T-helper 2 cell (primary cell): ENCODE measurements at places on chromosomes 12 and 14.

DNA sequence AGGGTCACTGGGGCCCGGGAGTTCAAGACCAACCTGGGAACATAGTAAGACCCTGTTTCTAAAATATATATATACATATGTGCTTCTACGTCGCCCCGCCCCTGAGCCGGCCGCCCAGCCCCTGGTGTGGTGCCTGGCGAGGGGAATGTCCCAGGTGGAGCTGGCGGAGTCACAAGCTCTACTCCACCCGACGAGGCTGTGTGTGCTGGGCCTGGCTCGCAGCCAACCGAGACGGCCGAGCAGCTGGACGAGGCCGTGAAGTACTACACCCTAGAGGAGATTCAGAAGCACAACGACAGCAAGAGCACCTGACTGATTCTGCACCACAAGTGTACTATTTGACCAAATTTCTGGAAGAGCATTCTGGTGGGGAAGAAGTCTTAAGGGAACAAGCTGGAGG, 22.1 kb upstream of the ITPK1 start:
- no peak for DNase-seq

DNA sequence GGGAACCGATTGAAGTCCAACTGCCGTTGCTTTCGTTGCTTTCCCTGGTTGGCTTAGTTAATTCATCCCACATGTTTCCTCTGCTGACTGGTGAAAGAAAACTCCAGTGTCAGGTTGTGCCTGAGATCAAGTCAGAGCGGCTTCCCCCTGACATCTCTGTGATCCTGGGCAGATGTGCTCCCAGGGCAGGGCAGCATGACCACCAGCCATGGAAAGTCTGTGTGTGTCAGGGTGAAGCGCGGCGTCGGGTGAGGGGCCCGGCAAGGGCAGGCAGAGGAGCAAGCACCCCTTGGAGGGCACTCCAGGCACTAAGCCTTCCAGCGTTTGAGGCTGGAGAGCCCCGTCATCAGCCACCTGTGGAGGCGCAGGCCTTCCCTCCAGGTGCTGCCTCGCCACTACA, 54.5 kb upstream of the IGF1 start:
- no peak for DNase-seq

DNA sequence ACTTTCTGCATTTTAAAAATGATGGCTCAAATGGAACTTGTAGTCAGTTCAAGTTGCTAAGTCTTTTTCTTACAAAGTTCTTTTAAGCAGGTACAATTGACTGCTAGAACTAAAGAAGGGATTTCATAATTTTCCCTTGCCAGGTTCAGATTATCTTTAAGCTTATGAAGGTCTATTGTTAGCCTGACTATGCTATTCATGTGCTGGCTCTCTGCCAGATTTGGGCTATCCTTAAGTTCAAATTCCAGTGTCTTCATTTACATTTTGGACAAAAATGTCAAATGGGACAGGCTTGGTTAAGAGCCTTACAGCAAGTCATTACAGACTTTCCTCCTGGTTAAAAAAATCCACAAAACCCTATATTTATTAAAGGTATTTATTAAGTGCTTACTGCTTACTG, 42.3 kb downstream of the INSM2 start:
- no peak for DNase-seq

GRCh38 chr14:90496379-90496778, 99.5 kb downstream of the CALM1 start:
- no peak for DNase-seq

DNA sequence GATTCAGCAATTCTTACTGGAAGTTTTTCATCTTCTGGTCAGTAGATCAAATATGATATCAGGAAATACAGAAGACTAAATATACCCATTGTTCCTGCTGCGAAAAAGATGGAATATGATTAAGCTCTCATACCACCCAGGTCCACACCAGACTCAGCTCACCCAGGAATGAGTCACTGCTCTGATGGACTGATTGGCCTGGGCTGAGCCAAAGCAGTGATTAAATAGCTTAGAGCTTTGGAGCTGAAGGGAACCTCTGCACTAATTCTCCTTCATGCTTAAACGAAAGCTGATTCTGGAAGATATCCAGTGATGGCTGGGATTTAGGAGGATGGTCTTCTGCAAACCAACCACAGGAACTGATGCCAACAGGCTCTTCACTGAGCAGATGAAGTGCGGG, 62.0 kb upstream of the SYT1 start:
- DNase-seq, result no peak

GRCh38 chr14:102786768-102787167, 9.5 kb downstream of the TRAF3 start:
- peak; percentile 63 for DNase-seq

- DNase-seq, result no peak
Observed at GRCh38 chr14:74563233-74563585, 48.8 kb downstream of the LTBP2 start.

GRCh38 chr12:117878605-117879004, 90.2 kb downstream of the KSR2 start:
- no peak for DNase-seq

- DNase-seq, result no peak
Observed at GRCh38 chr14:86847140-86847539, 1145.8 kb downstream of the GALC start.

DNA sequence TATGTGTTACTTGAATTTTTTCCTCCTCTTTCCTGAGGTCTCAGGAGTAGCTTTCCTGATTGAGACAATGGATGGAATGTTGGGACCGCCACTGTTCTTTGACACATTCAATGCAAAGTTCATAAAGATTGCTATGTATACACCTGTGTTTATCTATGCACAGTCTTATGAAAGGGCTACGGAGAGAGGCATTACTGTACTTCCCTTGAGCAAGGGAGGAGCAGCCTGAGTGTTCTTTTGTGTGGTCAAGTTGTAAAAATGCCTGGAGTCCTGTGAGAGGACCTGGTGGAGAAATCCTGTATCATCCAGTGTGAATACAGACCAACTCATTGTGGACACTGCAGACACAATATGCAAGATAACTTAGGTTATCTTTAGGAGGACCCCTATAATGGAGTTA, 1.2 kb downstream of the SRGAP1 start:
- DNase-seq, result no peak

- DNase-seq, result no peak
Observed at GRCh38 chr12:88163371-88163770, 21.3 kb downstream of the TMTC3 start.

DNA sequence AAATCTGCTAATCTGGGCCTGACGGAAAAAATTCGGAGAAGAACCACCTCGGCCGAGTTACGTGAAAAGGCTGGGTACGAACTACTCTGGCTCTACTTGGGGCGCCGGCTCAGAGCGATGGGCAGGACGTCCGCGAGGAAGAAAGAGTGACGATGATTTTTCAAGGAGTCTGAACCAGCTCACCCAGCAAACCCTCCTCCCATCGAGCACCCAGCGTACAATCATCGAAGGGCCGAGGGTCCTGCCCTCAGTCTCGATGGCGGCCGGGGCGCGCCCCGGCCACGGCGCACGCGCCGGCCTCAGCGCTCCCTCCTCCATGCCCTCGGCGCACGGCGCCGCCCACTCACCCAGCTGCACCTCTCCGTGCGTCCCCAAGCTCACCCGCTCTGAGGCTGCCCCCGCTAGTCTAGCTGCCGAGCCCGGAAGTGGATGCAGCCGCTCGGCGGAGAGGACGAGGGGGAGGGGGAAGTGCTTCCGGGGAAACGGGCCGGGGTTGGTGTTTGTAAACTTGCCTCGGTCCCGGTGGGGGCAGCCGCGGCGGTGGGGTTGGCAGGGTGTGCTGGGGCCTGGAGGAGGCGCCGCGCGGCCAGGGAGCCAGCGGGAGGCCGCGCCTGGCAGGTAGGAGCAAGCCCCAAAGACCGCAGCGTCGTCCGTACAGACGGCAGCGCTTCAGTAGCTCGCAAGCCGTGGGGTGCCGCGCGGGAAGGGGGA, at the start of the genes CSAD and ZNF740:
Gene CSAD, minus strand, starts transcription at position 706 of the 711 bp plus-strand sequence. CDS start 7,455 bp downstream, outside the sequence.
Gene ZNF740, plus strand, starts transcription at position 503 of the 711 bp plus-strand sequence. CDS start 1,262 bp downstream, outside the sequence.
- DNase-seq, result peak; percentile 98

GRCh38 chr12:39610436-39611025, 9.1 kb downstream of the ABCD2 start:
- no peak for DNase-seq

GRCh38 chr12:168763-169525, 45.0 kb downstream of the SLC6A12 start:
- no peak for DNase-seq

GRCh38 chr12:99935608-99936007, 49.1 kb downstream of the ANKS1B start:
- no peak for DNase-seq

- no peak for DNase-seq
Observed at GRCh38 chr14:30445011-30445793, 113.8 kb upstream of the G2E3 start.

DNA sequence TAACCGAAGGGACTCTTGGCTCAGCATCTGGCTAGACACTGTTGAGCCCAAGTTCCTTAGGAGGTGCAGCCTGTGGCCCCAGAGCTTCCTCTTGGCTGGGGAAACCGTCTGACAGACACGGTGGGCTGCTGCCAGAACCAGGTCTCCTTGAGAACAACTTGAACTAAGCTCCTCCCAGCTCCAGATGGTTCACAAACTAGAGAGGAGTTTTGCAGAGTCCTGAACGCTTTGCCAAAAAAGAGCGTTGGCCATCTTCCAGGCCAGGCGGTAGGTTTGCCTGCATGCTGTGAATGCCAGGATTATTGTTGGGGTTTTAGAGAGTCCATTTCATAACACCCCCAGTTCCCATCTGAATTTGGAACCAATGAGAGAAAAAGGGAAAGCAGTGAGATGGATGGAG, 399.8 kb downstream of the RGS6 start:
- DNase-seq, result no peak

- no peak for DNase-seq
Observed at GRCh38 chr12:86710109-86710508, 453.9 kb upstream of the MGAT4C start.

DNA sequence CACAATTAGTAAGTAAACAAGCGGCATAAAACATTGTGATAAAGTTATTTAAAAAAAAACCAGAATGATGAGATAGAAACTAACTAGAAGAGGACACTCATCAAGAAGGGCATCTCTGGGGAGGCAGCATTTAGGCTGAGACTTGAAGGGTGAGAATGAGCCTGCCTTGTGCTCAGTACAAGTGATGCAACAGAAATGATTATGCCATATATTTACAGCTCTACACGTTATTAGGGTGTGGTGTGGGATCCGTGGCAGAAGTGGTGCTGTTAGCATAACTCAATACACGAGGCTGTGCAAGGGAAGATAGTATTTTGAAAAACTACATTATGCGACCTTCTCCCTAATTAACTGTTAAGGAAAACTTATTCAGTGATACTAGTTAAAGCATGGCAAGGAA, 178.5 kb upstream of the ATF7IP start:
- no peak for DNase-seq

GRCh38 chr12:95240556-95240955, 22.9 kb downstream of the VEZT start:
- DNase-seq, result no peak

DNA sequence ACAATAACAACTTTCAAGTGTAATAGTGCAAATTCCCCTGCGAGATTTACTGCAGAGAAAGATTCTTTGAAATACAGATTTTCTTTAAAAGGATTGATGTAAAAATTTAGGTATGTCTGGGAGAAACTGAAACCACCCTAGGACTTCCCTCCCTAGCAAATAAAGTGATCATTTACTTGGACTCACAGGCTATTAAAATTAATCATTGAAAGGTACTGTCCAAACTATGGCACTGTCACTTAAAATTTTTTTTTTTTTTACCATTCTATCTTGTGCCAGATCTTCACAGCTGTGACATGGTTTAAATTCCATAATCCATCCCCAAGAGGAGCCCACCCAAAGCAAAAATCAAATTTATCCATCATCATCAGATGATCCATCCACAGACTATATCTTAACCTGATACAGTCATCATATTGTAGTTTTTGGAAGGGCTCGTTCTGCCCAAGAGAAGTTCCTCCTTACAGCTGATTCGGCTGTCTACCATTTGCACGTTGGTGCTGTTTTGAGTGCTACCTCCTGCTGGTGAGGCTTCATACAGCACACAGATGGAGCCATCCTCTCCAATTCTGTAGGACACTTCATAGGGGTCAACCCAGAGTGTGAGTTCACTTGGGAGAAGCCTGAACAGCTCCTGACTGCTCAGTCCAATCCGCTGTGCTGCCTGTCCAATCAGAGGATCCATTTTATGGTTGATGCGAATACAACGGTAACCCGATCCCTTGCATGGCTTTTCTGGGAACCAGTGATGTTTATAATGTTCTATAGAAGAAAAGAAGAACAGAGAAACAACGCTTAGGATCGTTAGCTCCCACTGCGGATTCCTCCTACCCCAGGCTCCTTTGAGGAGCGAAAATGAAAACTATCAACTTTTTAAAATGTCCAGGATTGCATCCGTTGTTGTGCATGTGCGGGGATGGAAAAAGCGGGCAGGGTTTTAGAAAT, 1.7 kb downstream of the BTG1 start:
- DNase-seq, result no peak

- no peak for DNase-seq
Observed at GRCh38 chr12:70719071-70719470, 81.8 kb upstream of the PTPRB start.

DNA sequence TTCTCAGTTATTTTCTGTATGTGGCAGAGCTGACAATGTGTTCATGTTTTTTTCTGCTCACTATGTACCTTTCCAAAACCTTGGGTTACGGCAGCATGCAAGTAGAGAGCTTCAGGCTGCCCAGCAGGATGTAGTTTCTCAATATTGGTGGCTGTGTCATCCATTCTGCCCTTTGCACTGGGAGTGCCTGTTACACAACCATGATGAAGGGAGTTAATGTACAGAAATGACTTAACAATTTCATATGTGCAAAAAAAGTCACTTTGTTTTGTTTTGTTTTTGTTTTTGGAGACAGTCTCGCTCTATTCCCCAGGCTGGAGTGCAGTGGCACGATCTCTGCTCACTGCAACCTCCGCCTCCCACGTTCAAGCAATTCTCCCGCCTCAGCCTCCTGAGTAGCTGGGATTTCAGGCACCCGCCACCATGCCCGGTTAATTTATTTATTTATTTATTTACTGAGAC, 6.1 kb upstream of the CNIH1 start:
- no peak for DNase-seq

GRCh38 chr14:93778453-93778852, 9.8 kb downstream of the PRIMA1 start:
- DNase-seq, result no peak

- DNase-seq, result no peak
Observed at GRCh38 chr14:34851395-34851794, 23.8 kb downstream of the BAZ1A start.

DNA sequence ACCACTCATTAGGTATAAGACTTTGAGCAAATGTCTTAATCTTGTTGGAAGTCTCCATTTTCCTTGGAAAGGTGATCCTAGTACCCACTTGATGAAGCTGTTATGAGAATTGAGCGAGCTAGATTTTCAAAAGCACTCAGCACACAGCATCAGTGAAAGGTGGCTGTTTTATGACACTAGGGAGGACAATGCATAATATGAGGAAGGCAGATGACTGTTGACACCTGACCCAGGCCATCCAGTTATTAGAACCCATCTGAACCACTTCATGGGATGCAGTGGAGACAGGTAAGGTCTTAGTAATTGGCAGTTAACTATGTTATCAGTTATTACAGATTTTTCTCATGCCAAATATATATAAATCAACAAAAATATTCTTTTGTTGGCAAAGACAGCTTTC, 369.9 kb upstream of the PDE3A start:
- DNase-seq, result no peak

- DNase-seq, result no peak
Observed at GRCh38 chr12:81440001-81440400, 319.1 kb downstream of the PPFIA2 start.

GRCh38 chr12:33427071-33427470, 12.5 kb downstream of the SYT10 start:
- DNase-seq, result no peak

GRCh38 chr14:63276016-63276415, 42.7 kb downstream of the GPHB5 start:
- DNase-seq, result no peak

GRCh38 chr14:21960636-21961035, 287.0 kb upstream of the OR4E1 start:
- no peak for DNase-seq

- DNase-seq, result peak; percentile 30
Observed at GRCh38 chr12:49017891-49018260, 700 bp downstream of the PRKAG1 start.
